Nephron progenitor cell (in vitro differentiated cells): ENCODE measurements at places on chromosomes 3 and 15.

DNA sequence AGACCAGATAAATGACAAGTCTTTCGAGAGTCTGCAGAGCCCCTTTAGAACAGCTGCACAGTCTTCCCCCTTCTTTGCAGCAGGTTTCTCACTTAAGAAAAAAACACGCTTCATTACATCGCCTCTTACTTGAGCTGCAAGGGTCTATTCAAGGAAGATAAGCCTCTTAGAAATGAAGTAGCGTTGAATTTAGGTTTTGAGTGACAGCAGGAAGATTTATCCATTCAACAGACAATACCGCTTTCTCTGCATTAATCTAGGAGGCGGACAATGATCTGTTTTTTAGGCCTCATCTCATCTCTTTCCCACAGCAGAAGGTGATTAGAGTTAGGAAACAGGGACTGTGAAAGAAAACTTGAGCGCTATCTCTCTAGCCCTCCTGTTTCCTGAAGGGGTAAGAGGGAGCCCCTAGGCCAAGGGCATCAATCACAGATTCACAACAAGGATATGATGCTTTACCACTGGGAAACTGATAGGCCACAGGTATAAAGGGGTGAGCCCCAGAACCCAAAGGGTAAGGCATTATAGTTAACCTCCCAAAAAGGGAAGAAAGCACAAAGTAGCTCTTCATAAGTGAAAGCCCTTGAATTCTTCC is 84.3 kb downstream of the MECOM start:
- DNase-seq: no peak

DNA sequence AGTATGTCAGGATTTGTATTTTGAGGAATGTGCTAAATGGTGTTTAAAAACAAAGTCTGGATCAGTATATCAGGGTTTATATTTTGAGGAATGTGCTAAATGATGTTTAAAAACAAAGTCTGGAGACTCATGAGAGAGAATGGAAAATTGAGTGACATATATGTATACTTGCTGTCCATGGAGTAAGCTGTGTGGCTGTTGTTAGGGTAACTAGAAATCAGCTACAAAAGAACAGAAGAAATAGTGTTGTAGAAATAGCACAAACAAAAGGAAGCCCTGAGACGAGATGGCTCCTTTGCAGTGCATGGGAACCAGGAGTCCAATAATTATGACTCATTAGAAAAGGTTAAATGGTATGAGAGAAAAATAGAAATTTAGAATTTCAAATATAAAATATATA is 282.7 kb upstream of the MANF start:
- no peak for DNase-seq

DNA sequence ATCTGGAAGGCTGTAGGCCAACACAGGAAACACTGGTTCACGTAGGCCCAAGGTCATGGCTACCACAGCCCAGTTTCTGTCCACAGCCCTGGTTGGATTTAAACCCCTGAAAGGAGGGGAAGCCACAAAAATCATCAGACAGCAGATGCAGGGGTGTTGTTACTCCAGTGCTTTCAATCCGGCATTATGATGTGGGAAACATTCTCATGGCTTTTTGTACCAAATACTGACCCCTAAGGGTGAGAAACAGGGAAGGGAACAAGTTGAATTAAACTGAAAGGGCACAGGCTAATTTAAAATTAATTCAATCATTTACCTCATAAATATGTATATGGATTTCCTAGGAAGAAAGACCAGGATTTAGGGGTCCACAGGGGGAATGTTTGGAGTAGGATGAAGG is 375.6 kb downstream of the CTNNB1 start:
- DNase-seq: no peak

DNA sequence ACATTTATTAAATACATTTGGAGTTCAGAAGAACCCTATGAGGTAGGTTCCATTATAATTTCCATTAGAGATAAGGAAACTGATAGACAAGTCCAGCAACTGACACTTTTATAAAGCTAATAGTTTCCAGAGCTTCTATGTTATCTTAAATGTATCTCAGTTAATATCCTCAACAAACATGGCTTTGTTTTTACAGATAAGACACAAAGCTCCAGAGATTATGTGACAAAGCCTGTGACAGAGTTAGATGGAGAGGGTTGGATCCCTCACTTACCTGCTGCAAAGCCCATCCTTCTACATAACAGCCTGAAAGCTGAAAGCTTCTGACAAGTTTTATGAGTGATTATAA is 473 bp upstream of the COMMD2 start:
- DNase-seq: no peak

DNA sequence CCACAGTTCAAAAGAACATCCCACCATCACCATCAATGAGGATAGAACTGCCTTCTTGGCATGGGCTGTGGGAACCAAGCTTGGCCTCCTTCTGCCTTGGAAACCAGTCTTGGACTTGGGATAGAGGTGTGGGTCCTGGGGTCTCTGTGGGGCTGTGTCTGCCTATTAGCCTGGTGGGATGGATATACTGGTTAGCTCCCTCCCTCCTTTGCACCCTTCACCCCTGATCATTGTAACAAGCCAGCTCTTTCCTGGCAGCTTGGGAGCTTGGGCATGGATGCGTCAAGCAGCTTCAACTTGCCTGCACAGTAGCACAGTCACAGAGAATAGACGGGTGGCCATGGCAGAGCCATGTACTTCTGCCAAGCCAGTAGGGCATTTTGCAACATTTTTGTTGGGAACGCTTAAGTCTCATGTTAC is 65.2 kb downstream of the SMAD6 start:
- no peak for DNase-seq

DNA sequence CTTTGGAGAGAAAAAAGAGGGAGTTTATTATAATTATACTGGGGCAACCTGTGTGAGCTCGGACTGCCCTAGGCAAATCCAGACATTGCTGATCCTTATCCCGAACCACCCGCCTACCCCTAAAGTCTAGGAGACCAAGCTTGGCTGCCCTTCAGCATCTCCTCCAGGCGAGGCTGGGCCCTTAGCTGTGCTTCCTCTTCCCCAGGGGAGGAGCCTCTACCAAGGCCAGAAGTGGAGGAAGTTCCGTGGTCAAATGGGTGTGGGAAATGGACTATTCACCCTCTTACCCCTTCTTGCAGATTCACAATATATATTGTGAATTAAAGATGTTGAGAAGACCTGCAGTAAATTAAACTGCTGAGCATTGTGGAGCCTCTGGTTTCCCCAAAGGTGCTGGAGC is 158.3 kb upstream of the HES1 start:
- DNase-seq: no peak

GRCh38 chr3:113212844-113213375 is 1.6 kb downstream of the BOC start:
- no peak for DNase-seq
